ENCODE measurements at places on chromosomes 1 and 21. TPM values are rescaled to one million over a fixed set of nuclear protein-coding genes. Genes with fewer than 3 reads are reported as not detected.

DNA sequence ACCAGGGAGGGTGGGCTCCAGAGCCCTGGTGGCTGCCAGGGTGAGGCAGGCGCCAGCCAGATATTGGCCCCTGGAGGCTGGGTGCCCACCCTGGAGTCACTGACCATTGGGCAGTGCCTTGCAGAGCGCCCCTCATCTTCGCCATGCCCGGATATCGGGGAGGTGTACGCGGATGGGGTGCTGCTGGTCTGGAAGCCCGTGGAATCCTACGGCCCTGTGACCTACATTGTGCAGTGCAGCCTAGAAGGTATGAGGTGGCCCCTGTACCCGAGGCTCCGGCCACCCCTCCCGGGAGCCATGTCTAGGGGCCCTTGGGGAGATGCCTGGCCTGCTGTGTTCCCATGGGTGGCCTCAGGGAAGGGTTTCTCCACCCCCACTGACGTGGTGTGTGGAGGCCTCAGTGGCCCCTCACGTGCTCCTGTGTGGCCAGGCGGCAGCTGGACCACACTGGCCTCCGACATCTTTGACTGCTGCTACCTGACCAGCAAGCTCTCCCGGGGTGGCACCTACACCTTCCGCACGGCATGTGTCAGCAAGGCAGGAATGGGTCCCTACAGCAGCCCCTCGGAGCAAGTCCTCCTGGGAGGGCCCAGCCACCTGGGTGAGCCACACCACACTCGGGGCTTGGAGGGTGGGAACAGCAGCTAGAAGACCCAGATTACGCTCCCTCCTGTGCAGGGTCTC lies 30.9 kb downstream of the TRIM11 start:
- DNase-seq: no peak

DNA sequence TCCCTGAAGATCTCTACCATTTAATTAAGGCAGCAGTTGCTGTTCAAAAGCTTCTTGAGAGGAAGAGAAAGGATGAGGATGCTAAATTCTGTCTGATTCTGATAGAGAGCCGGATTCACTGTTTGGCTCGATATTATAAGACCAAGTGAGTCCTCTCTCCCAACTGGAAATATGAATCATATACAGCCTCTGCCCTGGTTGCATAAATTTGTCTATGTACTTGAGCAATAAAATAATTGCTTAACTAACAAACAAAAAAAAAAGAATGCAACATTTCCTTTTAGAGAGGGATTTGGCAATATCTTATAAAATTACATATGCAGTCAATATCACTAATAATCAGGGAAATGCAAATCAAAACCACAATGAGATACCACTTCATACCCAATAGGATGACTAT lies 26.8 kb downstream of the ALDH9A1 start:
- DNase-seq: no peak

GRCh38 chr1:224282140-224282539 lies 47.8 kb downstream of the NVL start:
- no peak for DNase-seq

GRCh38 chr1:998995-999724 lies 737 bp downstream of the HES4 start:
- DNase-seq: no peak

DNA sequence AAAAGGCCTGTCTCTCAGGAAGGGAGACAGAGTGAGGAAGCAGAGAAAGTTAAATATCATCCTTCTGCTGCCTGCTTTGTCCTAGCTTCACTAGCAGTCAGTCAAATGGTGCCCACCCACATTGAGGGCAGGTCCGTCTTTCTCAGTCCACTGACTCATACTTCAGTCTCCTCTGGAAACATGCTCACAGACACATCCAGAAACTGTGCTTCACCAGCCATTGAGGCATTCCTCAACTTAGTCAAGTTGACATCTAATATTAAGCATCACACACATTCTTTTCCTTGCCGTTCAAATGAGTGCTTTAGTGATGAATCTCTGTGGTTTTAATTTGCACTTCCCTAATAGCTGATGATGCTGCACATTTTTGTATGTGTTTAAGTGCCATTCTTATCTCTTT lies 777.8 kb upstream of the PRMT6 start:
- DNase-seq: no peak

DNA sequence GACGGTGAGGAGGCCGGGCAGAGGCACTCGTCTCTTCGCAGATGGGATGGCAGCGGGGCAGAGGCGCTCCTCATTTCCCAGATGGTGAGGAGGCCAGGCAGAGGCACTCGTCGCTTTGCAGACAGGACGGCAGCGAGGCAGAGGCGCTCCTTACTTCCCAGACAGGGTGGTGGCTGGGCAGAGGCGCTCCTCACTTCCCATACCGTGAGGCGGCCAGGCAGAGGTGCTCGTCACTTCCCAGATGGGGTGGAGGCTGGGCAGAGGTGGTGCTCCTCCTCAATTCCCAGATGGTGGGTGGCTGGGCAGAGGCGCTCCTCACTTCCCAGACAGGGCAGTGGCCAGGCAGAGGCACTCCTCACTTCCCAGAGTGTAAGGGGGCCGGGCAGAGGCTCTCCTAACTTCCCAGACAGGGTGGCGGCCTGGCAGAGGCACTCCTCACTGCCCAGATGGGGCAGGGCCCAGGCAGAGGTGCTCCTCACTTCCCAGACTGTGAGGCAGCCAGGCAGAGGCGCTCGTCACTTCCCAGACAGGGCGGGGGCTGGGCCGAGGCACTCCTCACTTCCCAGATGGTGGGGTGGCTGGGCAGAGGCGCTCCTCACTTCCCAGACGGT lies 9.9 kb downstream of the TCHHL1 start:
- no peak for DNase-seq

DNA sequence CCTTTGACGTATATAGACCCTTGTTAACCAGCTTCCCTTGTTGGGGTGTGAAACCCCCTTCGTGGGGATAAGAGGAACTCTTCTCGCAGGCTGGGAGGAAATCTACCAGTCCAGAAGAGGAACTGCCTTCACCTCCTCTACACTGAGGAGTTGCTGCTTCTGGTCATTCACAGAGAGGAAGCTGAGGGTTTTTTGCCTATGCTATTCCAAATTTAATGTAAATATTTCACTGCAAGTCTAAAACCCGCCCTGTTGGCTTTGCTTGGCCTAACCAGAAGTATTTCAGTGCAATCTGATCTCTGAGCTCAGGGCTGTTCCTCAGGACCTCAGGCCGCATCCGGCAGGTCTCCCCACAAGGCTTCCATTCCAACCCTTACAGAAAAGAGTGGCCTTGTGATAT lies 150.1 kb downstream of the HIVEP3 start:
- no peak for DNase-seq

DNA sequence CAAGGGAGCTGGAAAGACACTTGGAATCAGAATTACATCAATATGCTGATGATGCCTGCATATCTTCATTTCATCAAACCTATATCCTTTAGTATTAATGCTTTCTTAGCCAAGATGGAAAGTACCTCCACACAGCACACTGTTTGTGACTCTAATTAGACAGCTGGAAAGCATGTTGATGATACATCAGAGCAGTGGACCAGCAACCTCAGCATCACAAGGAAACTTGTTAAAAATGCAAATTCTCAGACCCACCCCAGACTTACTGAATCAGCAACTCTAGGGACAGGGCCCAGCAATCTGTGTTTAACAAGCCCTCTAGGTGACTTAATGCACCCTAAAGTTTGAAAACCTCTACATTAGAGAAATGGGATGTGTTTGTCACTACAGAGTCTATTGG lies 332.1 kb downstream of the DPYD start:
- DNase-seq: no peak

DNA sequence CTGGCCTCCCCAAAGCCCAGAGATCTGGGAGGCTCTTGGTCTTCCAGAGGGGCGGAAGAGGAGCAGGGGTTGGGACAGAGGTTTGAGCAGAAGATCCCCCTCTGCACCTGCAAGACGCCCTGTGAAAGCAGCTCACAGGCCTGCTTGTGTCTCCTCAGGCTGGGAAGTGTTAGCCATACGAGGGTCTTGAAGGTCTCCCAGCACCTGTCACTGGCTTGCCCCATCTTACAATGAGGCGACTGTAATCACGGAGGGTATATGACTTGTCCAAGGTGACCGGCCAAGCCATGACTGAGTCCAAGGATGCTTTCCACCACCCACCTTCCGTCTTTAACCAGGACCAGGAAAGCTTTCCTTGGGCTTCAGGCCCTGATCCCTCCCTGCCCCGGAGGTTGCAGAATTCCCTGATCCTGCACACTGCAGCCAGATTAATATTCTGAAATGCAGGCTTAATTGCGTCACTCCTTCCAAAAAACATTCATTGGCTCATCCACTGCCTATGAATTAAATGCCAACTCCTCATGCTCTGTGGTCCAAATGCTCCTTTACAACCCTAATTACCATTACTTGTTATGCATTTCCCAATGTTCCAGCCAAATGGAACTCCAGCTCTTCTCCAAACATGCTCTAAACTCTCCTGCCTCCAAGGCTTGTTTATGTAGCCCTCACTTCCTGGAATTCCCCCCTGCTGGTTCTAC lies 64.0 kb downstream of the DDX20 start:
- no peak for DNase-seq

The CD53 gene
- total RNA-seq: 387 TPM

GRCh38 chr1:113756461-113756860 lies 2.8 kb downstream of the PHTF1 start:
- no peak for DNase-seq

- DNase-seq: no peak
Measured at GRCh38 chr1:181801617-181802016, 259.9 kb downstream of the ZNF648 start.
